ENCODE measurements at places on chromosomes 2 and 18.

- DNase-seq, result no peak
Observed at GRCh38 chr2:157267476-157267875, 10.0 kb downstream of the GALNT5 start.

DNA sequence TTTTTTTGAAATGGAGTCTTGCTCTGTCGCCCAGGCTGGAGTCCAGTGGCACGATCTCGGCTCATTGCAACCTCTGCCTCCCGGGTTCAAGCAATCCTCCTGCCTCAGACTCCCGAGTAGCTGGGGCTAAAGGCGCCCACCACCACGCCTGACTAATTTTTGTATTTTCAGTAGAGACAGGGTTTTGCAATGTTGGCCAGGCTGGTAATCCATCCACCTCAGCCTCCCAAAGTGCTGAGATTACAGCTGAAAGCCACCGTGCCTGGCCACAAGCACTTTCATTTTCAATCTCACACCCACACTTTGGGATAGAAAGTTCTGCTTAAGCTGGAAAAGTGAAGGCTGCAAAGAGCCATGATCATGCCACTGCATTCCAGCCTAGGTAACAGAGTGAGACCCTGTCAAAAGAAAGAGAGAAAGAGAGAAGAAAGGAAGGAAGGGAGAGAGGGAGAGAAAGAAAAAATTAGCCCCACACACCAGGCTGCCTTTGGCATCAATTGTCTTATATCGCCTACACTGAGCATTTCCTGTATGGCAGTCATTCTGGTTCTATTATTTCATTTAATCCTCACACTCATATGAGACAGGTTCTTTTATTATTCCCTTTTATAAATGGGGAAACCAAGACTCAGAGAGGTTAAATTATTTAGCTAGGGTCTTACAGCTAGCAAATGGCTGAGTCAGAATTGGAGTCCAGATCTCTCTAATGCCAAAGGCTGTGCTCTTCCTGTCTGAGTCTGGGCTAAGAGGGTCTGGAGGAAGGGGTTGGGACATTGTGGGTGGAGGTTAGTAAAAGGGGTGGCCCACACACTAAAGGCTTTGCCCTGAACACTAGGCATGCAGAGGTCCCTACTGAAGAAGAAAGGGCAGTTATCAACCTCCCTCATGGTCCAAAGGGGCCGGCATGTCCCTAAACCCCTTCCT, 37.9 kb upstream of the PKDCC start:
- no peak for DNase-seq

- DNase-seq, result no peak
Observed at GRCh38 chr18:78559584-78559983, 420.0 kb upstream of the SALL3 start.

DNA sequence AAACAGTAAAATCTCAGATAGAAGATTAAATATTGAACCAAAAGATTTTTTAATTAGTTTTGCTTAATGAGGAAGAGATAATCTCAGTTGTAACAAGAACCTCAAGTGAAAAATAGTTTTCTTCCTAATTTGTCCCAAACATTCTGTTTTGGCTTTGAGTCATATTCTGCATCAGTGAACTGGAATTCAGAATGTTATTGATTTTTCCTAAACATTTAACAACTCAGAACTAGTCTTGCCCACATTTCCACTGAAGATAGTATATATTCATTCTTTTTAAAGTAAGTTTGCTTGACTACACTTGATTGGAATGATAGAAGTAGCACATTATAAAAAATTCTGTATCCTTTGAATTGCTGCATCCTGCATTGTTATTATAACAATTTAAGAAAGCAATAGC, 85.7 kb upstream of the UGP2 start:
- DNase-seq, result no peak

GRCh38 chr2:204234248-204234647, 297.7 kb downstream of the ICOS start:
- no peak for DNase-seq

GRCh38 chr2:218228366-218229090, 11.5 kb downstream of the ARPC2 start:
- no peak for DNase-seq

DNA sequence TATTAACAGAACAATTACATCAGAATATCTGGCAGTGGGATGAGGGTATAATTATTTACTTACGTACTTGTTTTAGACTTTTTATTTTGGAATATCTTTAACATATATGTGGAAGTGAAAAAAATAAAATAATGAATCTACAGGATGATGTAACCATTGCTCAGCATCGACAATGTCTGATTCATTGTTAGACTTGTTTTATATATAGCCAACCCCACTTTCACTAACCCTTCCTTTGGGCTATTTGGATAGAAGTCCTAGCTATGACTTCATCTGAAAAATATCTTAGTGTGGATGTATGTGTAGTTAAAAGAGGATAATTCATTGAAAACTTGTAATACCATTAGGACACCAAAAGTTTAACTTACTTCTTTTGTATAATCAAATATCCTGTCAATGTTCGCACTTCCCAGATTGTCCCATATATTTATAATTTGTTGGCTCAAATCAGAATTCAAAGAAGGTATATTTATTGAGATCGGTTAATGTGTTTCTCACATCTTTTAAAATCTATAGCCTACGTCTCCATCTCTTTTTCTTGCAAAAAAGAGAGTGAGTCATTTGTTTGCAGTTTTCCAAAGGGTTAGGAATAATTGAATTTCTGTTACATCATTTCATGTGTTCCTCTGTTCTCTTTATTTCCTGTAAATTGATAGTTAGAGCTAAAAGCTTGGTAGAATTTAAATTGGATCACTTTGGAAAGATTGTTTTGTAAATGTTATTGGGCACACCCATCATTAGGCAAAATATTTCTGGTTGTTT, 506.1 kb upstream of the FAM98A start:
- no peak for DNase-seq

- no peak for DNase-seq
Observed at GRCh38 chr2:228507231-228507824, 325.8 kb upstream of the SPHKAP start.

DNA sequence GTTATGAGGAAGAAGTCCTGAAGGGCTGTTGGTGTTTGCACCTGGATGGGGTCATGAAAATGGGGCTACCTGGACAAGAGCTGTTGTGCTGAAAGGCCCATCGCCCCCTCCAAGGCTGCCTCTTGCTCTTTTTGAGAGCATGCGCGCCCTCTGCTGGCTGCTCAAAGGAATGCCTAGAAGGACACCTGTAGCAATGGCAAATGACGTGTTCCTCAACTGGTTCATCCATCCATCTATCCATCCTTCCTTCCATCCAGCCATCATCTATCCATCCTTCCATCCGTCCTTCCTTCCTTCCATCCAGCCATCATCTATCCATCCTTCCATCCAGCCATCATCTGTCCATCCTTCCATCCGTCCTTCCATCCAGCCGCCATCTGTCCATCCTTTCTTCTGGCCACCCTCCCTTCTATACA, 17.2 kb upstream of the RPL31 start:
- DNase-seq, result peak; percentile 55

- DNase-seq, result no peak
Observed at GRCh38 chr2:10452312-10452711, 4.2 kb upstream of the ODC1 start.

GRCh38 chr18:61993831-61994230, 101.0 kb upstream of the RNF152 start:
- DNase-seq, result no peak
